ENCODE measurements at places on chromosomes 5 and 9.

GRCh38 chr5:41985945-41986695, 61.0 kb downstream of the FBXO4 start:
- no peak for DNase-seq

DNA sequence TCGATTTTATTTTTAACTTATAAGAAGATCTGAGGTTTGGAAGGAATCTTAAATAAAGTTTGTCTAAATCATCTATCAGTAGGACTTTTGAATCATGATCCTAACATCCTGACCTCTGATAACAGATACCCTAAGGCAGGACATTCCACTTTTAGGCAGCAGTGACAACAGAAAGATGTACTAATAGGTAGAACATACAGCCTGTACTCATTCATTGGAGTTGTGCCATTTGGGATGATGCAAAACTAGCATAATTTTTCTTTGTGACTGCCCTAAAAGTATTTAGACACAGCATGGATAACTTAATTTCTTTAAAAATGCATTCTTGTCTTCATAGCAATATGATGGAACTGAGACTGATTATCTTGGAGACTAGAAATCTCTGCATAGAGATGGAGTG, 39.7 kb downstream of the CDC42SE2 start:
- no peak for DNase-seq

- no peak for DNase-seq
These were observed 115.9 kb upstream of the FCN2 start for GRCh38 chr9:134764473-134765269.

DNA sequence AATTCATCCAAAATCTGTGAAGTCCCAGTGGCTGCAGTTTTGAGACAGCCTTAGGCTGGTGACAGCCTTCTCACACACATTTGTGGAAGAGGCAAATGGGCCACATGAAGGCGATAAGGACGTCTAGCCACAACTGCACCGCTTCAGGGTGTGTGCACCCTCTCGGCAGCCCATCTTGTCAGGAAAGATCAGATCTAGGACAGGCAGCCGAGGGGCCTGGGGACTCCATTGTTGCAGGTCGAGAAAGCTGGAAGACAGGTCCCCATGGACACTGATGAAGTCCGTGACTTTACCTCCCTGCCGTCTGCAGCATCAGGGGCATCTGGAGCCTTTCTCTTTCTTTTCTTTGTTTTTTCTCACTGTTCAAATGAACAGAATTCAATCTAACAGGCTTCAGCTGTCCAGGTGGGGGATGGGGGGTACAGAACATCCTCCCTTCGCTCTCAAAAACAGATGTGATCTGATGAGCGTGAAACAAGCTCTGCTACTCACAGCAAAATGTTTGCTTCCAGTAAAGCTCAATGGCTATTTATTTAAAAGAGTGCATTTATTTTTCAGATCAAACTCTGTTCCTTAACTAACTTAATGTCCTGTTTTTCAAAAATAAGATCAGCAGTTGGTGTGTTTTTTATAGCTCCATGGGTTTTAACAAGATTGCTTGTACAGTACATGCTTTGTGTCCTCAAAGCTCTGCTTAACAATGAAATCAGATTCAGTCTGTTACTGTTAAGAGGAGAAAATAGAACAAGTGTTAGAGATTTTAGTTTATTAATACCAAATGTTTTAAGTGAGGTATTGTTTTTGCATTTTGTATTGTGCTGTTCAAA, 111.8 kb upstream of the OTULINL start:
- no peak for DNase-seq

DNA sequence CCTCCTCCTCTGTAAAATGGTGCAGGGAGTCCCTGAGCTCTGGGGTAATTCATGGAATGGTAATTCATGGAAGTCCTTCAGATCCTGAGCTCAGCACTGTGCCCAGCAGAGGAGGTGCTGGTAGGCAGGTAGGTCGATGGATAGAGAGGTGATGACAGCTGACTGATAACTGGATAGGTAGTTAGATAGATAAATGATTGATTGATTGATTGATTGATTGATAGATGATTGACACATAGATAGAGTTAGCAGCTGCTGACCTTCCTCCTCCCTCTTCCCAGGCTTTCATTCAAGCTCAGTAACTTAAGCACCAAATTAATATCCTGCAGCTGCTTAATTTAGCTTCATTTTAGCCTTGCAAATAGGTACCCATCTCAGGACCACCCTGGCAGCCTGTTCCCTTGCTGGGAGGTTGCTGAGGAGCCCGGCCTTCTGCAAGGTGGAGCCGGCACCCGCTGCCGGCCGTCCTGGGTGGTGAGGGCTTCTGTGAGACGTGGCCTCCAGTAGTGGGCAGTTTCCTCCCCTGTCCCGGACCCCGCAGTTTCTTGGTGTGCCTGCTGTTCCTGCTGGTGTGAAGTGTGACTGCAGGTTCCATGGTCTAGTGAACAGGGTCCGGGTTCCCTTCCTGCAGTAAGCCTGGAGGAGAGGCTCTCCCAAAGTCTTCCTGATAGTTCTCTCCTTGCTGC, 13.4 kb downstream of the OLFM1 start:
- DNase-seq, result no peak

DNA sequence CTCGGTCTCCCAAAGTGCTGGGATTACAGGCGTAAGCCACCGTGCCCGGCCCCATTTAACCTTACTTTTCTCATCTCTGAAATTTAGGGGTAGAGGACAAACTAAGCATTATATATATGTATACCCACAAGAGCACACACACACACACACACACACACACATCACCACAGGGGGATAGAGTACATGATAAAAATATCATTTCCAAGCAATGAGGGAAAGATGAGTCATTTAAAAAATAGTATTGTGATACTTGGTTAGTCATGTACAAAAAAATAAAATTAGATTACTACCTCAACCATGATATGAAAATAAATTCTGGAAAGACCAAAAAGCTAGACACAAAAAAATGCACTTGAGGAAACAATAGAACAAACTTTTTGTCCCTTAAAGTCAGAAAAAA, 67.2 kb downstream of the CDH18 start:
- no peak for DNase-seq

DNA sequence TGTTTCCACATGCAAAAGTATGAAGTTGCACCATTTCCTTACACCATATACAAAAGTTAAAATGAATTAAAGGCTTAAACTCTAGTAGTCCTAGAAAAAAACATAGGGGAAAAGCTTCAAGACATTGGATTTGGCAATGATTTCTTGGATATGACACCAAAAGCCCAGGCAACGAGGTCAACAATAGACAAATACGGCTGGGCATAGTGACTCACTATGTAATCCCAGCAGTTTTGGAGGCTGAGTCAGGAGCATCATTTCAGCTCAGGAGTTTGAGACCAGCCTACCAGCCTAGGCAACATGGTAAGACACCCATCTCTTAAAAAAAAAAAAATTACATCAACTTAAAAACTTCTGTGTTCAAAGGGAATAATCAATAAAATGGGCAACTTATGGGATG, 30.9 kb upstream of the SREK1 start:
- DNase-seq, result no peak

DNA sequence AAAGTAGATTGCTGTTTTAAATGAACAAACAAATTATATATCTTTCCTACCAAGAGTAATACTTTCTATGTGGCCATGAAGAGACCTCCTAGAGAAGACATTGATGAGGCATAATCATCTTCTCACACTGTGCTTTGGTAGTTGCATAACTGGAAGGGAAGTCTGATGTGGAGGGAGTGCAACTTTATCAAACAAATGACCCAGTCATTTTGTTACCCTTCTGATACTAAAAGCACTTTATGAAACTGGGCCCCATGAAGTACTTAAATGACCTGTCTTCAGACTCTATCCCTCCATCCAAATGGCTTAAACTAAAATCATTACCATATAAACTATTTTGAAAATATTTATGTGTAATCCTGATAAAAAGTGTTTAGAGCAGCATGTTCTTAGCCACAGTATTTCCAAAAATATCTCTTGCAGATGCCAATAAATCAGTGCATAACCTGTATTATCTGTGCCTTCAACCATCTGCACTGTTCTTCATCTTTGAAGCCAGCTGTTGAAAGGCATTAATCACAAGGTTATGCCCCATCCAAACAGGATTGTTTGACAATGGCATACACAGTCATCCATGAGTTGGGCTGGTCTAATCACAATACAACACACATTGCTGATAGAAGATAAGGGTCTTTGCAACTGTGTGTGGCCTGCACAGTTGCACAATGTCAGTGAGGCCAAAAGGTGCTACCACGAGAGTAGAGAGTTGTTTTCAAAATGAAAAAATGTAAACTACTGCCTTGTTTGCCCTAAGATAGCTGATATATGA, 31.9 kb upstream of the MIER3 start:
- no peak for DNase-seq

DNA sequence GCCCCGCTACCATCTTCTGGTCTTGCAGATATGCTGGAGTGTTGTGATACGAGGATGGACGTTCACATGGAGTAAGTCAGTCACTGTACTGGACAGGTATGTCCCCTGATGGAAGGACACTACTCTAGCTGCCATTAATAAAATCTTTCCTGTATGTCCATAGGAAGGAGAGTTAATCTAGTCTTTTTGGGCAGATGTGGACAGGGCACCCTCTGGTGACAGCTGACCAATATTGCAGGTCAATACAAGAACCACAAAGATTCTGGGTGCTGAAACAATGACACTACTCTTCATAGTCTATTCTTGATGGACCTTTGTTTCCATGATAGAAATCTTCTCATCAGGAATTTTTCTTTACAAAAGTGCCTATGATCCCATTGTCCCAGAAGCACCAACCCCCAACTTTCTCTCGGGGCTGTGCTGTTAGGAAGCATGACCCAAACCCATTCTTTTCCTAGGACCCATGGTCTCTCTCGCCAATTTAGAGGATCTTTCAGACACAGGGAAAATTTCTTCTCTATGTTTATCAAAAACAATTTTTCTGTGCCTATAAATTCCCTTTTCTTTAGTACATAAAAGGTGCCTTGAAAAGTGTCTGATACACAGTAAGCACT, 376.9 kb downstream of the DTWD2 start:
- peak; percentile 34 for DNase-seq

DNA sequence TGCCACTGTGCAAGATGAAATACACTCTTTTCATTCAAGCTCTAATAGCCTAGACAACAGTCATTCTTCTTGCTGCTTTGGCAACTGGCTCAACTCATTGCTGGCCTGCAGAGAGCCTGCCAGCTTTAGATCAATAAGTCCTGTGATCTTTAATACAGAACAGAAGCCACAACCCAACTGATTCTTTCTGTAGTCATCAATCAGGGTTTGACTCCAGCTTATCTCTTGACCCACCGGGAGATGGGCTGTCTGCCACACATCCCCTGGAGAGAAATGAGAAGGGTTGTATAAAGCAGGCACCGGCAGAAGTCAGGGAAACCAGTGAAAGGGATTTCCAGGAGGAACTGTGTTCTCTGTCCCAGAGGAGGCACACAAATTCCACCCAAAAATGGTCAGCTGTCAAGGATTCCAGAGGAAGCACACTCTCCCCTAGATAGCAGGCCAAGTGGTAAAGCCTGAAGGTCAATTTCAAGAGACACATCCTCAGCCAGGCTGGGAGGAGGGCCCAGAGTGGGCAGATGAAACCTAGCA, 24.5 kb downstream of the LHFPL2 start:
- DNase-seq, result no peak

GRCh38 chr5:10545084-10545483, 18.8 kb upstream of the ANKRD33B start:
- no peak for DNase-seq

GRCh38 chr5:31823472-31823871, 184.5 kb downstream of the PDZD2 start:
- no peak for DNase-seq

DNA sequence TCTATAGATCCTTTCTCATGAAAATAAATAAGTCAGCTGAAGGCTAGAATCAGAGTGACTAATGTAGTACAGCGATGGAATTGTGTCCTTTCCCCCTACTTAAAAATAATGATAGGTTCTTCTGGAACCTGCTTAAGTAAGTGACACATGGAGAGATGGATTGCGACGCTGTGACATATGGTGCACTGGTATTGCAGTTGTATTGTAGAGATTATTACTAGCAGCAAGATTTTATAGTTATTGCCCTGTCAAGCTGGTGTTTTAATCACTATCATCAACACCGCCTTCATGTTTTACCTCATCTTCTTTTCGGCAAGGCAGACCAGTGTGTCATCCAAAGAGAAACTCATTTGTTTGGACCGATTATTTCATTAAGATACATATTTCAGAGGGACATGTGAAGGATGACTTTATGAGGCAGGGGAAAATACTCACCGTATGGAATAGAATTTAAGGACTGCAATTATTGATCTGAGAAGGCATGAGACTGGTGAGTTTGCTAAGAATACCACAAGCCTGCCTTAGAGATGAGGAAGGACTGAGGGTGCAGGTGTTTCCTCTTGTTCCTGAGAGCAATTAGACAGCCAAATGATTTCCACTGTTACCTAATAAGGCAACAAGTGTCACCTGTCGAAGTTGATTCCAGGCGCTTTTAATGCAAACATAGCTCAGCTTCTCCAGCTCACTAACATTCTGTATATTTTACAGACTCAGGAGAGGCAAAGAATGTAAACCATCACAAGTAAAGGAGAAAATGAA, 1855.5 kb downstream of the MAT2B start:
- no peak for DNase-seq

GRCh38 chr5:168227001-168227400, 64.4 kb upstream of the WWC1 start:
- DNase-seq, result no peak

DNA sequence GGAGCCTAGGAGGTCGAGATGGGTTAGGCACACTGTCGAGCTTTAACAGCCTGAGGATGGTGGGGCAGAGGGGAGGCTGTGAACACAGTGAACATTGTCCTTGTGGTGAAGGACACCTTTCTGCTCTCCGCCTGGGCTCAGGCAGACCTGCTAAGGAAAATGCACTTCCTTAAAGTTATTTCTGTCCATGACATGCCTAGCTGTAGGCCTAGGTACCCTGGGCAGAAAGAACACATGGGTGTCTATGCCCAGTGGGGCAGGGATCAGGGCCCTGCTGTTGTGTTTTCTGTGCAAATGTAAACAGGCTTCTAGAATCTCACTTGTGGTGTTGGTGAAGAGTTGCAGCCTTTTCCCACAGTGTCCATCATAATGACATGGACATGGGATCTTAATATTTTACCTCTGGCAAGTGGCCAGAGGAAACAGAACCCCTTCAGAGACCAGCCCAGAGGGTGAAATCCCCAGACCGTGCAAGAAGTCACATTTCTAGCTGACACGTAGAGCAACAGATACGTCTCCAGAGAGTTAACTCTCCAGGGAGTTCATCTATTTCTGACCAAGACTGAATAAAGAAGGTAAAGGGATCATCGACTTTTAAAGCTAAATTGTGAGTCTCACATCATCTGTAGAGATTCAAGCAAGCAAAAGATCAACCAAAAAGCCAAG, 79.2 kb downstream of the C9orf152 start:
- DNase-seq, result no peak

DNA sequence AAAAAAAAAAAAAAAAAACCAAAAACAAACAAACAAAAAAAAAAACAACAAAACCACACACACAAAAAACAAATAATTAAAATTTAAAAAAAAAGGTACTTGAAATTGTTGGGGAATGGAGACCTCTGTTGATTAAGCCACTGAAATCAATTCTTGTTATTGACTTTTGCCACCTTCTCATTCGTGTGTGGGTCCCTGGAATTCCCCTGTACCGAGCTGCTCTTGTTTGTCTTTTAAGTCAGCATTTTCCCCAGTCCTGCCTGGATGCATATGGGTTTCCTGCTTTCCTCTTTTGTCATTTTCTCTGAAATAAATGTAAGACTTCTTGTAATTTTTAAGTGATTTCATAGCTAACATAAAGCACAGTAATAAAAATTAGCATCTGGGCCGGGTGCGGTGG, 45.5 kb downstream of the GPBP1 start:
- no peak for DNase-seq

Data from LoVo (cell line).